ENCODE measurements at places on chromosomes 6 and 20.

- DNase-seq: no peak
Measured at GRCh38 chr6:168496997-168497331, 56.0 kb downstream of the SMOC2 start.

DNA sequence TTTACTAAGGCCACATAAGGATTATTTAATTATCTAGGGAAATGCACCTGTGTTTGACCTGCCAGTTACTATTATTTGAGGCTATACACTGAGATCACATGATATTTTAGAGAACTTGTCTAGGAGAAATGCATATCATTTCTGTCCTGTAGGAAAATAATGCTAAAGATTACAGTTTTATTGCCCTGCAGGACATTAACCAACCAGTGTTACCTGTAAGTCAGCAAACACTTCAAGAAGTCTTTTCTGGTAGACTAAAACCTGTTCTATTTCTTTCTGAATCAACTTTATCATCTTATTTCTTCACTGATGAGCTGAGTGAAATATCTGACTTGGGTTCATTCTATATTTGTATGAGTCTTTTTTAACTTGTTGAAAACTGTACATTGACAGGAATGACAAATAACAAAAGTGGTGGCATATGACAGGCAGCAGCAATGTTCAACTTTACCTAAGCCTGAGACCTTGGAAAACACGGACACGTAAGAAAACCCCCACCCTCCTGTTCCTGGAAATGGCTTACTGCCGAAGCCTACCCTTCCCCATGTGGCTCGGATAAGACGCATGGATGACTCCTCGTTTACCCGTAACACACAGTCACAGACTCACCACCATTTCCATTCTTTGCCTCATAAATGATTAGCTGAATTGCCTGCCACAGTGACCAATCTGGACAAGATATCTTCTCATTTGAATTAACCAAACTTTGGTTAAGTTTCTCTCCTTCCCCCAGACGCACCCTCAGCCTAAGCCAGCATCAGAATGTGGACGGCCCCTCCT is 118.0 kb upstream of the CD93 start:
- no peak for DNase-seq

GRCh38 chr20:17825960-17826843 is 126.4 kb downstream of the BANF2 start:
- DNase-seq: no peak

DNA sequence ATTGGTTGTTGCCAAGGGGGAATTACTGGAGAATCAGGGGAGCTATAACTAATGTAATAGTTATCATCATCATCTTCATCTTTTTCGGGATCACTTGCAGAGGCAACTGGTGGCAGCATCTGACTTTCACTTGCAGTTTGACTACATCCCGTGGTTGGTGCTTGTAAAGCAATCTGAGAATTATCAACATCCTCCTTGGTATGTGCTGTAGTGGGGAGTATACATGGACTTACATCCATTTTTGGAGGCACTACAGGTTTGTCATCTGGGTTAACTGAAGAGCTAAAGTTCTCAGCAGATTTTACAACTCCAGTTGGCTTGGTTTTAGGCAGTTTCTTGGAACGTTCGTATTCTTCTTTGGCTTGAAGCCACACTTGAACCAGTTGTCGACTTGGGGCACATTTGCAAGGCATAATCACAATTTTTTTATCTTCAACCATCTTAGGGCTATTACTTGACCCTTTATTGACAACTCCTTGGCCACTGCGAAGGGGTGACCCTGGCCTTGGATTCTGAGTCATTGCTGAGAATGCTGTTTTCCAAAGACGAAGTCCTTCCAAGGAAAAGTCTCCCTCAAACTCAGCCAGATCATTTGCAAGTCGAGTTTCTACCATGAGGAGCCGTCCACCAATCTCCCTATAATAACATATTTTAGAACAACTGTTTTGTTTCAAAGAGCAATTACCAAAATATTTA is 115.5 kb downstream of the REV3L start:
- no peak for DNase-seq

- no peak for DNase-seq
Measured at GRCh38 chr20:17358854-17359253, 132.0 kb downstream of the PCSK2 start.

GRCh38 chr6:134389129-134389528 is 71.2 kb upstream of the SGK1 start:
- DNase-seq: no peak

DNA sequence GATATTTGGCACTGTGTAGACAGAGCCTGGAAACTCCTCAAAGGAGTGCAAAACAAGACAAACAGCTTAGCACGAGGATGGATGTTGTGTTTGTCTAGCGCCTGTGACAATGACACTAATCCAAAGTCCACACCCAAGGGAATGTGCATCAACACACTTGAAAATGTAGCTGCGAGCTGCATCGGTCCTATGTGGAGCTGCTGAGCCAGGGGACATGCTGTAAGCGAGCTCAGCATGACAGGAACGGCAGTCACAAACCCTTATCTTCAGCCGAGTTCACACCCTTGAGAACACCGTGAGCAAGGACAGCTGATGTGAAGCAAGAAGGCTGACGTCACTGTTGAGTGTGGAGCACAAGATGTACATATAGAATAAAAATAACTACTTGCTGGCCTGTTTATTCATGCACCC is 684.3 kb downstream of the QKI start:
- no peak for DNase-seq

- no peak for DNase-seq
Measured at GRCh38 chr6:161476711-161477110, 202.8 kb upstream of the AGPAT4 start.

DNA sequence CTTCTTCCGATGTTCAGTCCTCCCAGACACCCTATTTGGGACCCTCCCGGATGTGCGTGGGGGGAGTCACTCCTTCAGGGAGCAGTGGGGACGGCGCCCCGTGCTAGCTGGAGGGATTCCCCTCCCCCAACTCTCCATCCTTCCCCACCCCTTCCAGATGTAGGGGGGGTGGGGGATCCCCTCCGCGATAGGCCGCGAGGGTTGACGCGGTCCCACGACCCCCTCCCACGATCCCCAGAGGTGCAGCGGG is 548 bp downstream of the GNL1 start:
- DNase-seq: no peak

GRCh38 chr6:11212664-11213063 is 19.8 kb downstream of the NEDD9 start:
- DNase-seq: no peak

DNA sequence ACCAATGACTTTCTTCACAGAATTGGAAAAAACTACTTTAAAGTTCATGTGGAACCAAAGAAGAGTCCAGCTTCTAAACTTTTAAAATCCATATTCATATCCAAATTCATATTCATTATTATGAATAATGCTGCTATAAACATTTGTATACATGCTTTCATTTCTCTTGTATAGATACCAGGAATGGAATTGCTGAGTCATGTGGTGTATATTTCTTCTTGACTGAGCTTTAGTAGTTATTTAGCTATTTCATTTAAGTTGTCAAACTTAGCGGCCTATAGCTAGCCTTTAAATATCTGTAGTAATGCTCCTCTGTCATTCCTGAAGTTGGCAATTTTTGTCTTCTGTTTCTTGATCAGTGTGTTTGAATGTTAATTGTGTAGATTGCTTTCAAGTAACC is 19.8 kb upstream of the SMIM28 start:
- no peak for DNase-seq

DNA sequence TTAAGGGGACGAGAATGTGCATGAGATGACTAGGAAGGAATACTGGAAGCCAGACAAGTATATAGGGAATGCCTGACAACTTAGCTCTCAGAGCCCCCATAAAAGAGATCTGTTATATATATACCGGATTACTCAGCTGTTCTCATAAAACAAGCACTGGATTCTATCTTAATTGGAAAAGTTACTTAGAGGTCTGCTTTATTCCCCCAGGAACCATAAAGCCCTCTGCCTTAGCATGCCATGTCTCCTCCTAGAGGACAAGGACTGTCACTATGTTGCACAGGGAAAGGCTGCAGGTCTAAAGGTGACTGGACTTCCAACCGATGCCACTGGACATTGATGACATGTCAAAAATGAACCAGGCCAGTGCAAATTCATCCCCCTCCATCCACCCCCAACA is 6.4 kb downstream of the EXOC2 start:
- no peak for DNase-seq

DNA sequence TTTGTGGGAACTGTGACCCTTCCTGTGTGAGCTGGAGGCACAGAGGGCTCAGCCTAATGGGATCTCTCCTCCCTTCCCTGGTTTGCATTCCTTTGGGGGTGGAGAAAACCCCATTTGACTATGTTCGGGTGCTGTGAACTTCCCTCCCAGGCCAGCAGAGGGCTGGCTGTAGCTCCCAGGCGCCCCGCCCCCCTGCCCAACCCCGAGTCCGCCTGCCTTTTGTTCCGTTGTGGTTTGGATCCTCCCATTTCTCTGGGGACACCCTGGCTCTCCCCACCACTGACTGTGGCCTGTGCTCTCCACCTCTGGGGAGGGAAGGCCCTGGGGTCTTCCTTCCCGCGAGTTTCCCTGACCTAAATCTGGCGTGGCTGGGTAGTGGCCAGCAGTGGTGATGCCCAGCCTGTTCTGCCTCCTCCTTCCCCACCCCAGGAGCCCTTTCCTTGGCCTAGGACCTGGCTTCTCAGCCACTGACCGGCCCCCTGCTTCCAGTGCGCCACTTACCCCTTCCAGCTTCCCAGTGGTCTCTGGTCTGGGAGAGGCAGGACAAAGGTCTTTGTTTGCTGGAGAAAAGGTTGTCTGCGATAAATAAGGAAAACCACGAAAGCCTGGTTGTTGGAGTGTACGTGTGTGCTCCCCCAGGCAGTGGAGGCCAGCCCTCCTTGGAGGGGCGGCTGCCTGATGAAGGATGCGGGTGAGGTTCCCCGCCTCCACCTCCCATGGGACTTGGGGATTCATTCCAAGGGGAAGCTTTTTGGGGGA is 4.9 kb downstream of the VEGFA start:
- DNase-seq: peak; percentile 21

GRCh38 chr6:10521104-10521808 is at the start of gene GCNT2:
Gene GCNT2, plus strand, starts transcription at chr6:10521351. Its CDS starts 7,561 bp downstream, at chr6:10528912.
- no peak for DNase-seq

DNA sequence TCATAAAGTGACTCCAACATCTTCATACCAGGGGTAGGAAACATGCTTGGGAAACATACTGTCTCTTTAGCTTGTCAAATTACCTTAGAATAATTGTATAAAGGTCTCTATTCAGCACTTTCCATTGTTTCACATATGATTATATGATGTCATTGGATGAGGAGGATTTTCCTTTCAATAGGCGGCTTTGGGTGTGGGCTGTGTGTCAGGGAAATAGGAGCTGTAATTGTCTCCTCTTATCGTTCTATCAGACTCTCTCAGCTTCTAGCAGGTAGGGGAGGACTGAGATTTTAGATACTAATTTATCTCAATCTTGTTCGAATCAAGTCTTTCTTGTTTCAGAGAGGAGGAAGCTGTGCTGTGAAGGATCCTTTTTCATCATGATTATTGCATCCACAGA is 179.4 kb upstream of the OLIG3 start:
- DNase-seq: no peak

DNA sequence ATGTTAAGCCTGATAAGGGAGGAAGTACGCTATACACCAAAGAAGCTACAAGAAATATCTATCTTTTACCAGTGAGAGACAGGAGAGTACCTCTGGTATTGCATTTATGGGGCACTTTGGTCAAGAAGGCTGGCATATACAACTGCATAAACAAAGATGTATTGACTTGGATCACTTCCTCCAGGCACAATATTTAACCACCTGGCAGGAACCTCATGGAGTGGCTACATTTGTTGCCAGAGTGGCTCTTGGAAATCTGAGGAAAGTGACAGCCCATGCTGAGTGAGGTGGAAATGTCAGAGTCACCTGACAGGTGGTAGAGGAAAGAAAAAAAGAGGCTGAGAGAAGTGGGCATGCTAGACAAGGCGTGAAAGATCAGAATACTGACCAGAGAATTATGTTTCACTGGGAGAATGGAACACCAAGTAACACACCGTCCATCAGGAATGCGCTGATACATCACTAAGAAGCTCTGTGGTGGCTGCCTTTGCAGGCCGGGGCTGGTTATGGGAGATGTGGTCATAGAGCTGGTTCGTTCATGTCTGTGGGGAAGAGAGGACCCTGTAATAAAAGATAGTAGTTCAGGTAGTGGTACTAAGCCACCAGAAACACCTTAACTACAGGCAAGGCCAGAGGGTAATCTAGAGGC is 61.4 kb upstream of the UFL1 start:
- no peak for DNase-seq

DNA sequence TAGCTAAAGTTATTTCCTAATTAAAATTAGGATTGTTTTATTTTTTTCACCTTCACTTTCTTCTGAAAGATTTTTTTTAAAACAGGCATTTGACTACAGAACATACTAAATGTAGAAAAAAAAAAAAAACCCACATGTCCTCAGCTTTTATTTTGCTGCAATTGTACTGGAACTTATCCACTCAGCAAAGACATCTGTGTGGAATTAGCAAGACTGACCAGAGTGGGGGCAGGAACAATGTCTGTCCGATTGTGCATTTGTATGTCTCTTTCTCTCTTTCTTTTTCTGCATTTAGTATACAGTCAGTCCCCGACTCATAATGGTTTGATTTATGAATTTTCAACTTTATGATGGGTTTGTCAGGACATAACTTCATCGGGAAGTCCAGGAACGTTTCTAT is 77.3 kb downstream of the CHD6 start:
- DNase-seq: no peak

- DNase-seq: no peak
Measured at GRCh38 chr20:47348539-47349142, 7.9 kb downstream of the ZMYND8 start.

- DNase-seq: peak; percentile 6
Measured at GRCh38 chr6:144286503-144287393, 1.6 kb downstream of the UTRN start.

GRCh38 chr6:161748535-161749416 is 474.9 kb upstream of the AGPAT4 start:
- DNase-seq: no peak

GRCh38 chr6:35543459-35544193 is 30.9 kb upstream of the TULP1 start:
- no peak for DNase-seq

DNA sequence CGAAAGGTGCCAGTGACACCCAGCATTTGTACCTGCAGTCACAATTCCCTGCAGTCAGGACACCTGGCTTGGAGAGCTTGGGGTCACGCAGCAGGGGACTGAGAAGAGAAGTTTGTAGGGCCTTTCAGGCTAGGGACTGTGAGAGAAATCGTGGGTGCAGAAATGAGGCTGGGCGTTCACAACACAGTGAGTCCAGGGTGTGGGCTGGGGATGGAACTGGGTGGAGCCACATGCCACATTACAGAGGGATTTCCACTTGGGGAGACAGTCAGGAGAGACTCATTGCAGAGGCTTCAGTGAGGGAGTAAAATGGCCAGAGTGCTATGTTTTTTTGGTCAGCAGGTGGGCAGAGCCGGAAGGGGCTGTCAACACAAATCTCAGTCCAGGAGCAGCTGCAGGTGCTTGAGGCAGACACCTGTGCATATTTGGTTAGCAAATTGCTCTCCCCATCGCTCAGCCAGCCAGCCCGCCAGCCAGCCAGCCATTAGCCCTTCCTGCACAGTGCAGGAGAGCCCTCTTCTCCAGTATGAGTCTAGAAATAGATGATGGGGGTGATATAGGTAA is 7.4 kb downstream of the ITPR3 start:
- DNase-seq: no peak
